ENCODE measurements at places on chromosomes 5 and 9.
A peak's percentile ranks its signal among the peaks of the same experiment; 100 is the strongest.

DNA sequence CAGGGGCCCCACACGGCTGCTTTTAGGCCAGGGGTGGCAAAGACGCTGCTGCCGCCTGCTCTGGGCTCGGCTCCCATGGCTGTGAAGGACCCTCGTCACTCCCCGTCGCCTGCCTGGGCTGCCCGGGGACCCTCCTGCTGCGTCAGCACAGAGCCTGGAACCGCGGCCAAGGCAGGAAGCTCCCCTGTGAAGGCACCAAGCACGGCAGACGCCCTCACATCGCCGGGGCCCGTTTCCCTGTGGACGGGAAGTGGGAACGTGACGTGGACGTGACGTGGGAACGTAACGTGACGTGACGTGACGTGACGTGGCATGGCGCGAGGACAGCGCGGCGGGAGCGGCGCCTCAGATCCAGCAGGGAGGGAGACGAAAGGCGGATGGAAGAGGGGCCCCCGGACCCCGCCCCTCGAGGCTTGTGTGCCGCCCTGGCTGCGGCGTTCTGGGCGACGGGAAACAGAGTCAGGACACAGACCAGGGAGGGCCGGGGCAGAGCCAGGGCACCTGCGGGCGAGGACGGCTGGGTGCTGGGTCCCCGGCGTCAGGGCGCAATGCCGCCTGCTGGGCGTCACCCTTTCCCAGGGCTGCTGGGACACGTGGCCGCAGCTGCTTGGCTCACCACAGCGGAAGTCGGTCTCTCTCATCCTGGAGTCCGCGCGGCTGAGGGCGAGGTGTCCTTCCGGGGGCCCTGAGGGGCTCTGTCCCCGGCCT is 53.1 kb downstream of the MRPL36 start:
- peak; percentile 41 for DNase-seq

DNA sequence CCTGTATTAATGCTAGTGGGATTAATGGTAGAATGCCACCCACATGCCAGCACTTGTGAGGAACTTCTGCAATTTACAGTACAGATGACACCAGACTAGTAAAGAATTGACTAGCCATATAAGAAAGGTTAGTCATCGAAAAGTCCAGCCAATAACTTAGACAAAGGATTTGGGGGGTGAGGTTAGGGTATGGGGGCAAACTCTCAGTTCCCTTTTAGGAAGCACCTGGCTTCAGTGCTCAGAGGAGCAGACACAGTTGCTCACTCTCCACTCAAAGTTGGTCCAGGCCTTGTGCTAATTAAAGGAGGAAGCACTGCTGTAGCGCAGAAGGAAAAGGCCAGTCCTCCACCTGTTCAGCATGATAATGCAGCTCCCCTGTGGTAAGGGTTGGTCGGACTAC is 25.2 kb downstream of the TGFBR1 start:
- DNase-seq: no peak

DNA sequence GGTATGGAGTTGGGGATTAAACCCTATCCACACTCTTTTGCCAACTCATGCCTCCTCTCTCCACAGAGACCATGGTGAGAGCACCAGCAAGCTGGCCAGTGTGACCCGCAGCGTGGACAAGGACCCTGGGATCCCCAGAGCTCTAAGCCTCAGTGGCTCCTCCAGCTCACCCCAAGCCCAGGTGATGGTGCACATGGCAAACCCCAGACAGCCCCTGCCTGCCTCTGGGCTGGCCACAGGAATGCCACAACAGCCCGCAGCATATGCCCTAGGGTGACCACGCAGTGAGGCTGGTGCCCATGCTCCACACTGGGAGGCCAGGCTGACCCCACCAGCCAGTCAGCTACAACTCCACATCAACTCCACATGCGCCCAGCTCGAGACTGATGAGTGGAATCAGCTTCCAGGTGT is 11.5 kb upstream of the CARD19 start:
- DNase-seq: peak; percentile 28

GRCh38 chr5:31908396-31908795 is 265.7 kb downstream of the GOLPH3 start:
- no peak for DNase-seq

DNA sequence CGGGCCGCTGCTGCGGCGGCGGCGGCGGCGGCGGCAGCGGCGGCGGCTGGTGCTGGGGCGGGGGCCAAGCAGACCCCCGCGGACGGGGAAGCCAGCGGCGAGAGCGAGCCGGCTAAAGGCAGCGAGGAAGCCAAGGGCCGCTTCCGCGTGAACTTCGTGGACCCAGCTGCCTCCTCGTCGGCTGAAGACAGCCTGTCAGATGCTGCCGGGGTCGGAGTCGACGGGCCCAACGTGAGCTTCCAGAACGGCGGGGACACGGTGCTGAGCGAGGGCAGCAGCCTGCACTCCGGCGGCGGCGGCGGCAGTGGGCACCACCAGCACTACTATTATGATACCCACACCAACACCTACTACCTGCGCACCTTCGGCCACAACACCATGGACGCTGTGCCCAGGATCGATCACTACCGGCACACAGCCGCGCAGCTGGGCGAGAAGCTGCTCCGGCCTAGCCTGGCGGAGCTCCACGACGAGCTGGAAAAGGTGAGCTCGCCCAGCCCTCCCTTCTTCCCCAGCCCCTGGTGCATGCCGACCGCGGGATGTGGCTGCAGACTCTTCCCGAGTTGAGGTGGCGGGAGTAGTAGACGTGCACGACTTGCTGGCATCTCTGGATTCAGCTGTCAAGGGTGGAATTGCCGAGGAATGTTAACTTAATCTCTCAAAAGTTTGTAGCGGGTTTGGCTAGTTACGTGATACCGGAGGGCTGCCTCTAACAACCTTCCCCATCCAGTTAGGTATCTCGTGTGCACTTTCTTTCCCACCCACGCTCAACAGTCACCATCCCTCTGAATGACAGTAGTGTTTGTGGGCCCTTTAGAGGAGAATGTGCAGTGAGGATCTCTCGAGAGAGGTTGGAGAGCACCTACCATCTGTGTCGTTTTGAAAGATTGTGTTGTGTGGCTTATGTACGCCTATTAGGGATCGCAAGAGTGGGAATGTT is 932 bp downstream of the SLC12A2 start:
- peak; percentile 78 for DNase-seq

DNA sequence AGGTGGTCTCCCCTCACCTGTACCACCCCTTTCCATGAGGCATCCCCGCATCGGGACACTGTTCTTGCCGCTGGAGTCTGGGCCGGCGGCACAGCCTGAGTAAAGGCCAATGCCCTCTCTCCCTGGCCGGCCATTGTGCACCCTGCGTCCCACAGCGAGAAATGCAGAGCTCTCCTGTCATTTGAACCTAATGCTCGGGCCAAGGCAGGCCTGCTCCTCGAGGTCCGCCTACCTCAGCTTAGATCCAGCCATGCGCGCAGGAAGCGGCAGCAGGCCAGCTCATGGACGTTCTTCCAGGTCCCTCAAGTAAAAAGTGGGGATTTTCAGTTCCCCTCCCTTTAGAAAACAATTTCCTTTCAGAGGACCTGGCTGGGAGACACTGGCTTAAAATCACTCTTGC is 135.0 kb downstream of the HSD17B3 start:
- no peak for DNase-seq

- no peak for DNase-seq
Observed at GRCh38 chr9:105205787-105206495, 38.5 kb upstream of the SLC44A1 start.

DNA sequence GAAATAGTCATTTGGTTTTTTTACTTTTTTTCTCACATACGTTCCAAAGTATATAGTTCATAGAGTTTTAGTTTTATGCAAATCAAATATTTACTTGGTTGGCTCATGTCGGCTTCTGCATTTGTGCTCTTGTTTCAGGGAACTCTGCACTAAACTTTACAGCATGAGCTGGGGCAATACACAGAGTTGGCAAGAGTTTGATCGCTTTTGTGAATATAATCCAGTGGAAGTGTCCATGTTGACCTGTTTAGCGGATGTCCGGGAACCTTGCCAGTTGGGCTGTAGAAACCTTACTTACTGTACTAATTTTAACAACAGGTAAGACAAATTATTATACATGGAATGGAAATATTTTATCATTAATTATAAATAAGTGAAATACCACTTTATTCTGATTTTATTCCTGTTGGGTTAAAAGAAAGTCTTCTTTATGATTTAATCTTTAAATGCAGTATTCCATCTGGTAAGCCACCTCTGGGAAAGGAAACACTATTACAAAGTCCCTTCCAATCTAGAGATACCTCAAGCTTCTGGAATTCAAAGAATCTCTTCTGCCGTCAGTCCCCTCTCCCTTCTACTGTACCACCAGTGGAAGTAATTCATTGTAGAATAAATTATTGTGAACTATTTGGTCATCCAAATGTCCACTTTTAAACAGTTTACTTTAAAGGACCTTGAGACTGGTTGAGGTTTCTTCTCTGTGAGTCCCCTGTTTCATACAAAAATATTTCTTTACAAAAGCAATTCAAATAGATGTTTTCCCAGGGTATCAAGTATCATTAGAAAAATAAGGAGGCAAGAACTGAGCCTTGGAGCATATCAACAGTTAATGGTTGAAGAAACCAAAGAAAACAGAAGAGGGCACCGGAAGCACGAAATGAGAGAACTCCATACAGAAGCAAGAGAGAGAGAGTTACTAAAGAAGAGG is 45.2 kb upstream of the GLIPR2 start:
- DNase-seq: no peak

GRCh38 chr5:472076-472655 is 29.2 kb downstream of the EXOC3 start:
- peak; percentile 60 for DNase-seq

GRCh38 chr5:138000102-138000723 is 32.7 kb downstream of the FAM13B start:
- DNase-seq: no peak

GRCh38 chr9:89743216-89743572 is 138.4 kb downstream of the GADD45G start:
- no peak for DNase-seq

DNA sequence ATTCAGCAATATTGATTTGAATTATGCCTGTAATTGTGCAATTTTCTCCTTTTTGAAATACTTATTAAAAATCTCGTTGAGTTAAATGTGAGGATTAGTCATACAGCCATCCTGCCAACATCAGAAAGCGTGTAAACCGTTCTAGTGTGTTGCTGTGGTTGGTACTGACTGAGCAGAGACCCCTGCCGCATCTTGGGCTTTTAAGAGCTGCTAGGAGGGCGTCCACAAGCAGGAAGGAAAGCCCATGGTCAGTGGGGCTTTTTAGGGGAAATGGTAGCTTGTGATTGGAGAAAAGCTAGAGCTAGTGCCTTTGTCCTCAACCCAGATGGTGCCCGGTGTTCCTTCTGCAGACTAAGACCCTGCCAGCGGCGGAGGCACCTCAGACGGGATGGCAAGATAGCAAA is 1.3 kb downstream of the SDHA start:
- DNase-seq: peak; percentile 58

- peak; percentile 53 for DNase-seq
Observed at GRCh38 chr9:5459289-5459829, 9.0 kb downstream of the CD274 start.

- no peak for DNase-seq
Observed at GRCh38 chr9:77402286-77402685, 225.0 kb downstream of the VPS13A start.

DNA sequence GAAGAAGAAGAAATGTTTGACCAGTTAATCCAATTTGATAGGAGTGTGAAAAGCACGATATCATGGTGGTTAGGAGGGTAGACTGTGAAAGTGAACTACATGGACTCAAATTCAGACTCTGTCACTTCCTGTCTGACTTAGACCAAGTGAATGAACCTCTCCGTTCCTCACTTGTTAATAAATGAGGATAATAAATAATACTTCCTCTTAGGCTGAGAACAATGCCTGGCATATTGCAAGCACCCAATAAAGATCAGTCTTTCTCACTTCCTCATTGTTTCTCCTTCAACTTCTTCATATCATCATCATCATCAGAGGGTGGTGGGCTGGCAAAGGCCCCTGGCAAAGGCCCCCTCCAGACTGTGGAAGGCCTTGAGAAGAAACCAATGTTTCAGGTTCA is 148.7 kb downstream of the CDK5RAP2 start:
- no peak for DNase-seq

DNA sequence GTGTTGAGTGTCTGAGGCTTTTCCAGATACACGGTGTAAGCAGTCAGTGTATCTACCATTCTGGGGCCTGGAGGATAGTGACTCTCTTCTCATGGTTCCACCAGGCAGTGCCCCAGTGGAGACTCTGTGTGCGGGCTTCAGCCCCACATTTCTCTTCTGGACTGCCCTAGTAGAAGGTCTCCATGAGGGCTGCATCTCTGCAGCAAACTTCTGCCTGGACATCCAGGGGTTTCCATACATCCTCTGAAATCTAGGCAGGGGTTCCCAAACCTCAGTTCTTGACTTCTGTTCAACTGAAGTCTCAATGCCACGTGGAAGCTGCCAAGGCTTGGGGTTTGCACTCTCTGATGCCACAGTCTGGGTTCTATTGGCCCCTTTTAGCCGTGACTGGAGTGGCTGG is 256.6 kb upstream of the ITGA1 start:
- DNase-seq: peak; percentile 40

DNA sequence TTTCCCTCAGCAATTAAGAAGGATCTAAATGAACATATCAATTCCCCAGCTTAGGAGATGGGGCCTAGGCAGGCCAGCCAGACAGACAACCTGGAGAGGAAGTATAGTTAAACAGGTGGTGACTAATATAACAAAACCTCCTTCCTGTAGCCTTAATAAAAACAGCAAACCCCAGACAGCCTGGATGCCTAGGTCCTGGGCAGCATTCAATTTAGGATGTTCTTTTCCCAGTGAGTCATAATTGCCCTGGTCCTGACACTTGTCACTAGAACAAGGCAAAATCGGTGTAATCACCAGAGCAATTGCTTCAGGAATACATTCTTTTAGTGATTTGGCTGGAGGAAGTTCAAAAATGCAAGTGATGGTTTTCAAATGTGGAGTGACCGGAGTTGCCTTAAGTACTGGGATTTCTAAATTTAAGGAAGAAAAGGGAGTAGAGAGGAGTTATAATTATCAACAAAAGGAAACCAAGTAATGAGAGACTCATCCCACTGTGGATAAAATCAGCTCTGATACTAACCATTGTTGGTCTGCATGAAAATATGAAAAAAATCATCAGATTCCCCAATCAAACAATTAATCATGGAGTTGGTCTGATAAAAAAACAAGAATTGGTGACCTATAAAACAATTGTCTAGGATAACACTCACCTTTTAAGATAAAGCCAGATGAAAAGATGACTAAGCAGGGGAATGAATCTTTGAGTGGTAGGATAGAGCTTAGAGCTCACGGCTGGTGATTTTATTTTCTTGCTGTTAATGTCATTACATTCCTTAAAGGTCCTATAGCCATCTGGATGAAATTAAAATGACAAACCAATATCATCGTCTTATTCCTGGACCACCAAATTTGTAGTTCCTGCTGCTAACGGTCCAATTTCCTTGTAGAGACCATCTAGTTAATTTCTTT is 39.0 kb upstream of the TARS1 start:
- DNase-seq: no peak

DNA sequence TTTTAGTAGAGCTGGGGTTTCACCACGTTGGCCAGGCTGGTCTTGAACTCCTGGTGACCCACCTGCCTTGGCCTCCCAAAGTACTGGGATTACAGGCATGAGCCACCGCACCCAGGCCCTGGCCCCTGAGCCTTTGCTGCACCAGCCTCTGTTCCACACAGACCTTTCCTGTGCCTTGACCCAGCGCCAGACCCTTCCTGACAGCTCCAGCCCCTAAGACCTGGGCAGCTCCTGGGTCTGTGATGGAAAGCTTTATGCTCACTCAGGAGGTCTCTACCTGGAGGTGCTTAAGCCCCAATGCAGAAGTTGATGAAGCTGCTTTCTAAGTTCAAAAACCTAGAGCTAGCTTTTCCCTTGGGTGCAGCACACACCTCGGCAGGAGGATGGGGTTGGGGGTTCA is 58.8 kb upstream of the NEK6 start:
- peak; percentile 7 for DNase-seq

GRCh38 chr5:99721506-99721905 is 792.7 kb upstream of the CHD1 start:
- DNase-seq: no peak

- DNase-seq: peak; percentile 71
Observed at GRCh38 chr9:126522612-126523356, 90.9 kb upstream of the LMX1B start.

All from endodermal cell (in vitro differentiated cells).